Ureter (tissue), 1 donor: ENCODE measurements at places on chromosomes 13 and 19.
A peak's percentile ranks its signal among the peaks of the same experiment; 100 is the strongest.

GRCh38 chr19:2969104-2969504 is 8.3 kb upstream of the TLE6 start:
- peak; percentile 76 for DNase-seq

GRCh38 chr19:8321986-8322637 is 816 bp downstream of the RPS28 start:
- DNase-seq = no peak

GRCh38 chr13:89361909-89362308 is 1690.7 kb downstream of the SLITRK5 start:
- DNase-seq = no peak

DNA sequence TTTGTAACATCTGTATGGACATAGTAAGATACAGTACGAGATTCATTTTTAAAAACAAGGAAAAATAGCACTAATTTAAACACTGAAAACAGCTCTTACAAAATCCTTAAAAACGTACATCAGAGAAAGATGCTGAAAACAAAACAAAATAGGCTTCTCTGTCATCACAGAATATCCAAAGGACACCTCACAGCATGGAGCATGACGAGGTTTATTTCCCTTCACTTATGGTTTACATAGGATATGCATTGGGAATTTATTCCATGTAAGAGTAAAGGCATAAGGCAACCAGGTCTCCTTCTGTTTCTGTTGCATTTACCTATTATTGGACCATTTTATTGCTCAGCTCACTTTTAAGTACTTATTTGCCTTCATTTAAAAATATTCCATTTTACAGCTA is 3.0 kb downstream of the KCTD12 start:
- no peak for DNase-seq

DNA sequence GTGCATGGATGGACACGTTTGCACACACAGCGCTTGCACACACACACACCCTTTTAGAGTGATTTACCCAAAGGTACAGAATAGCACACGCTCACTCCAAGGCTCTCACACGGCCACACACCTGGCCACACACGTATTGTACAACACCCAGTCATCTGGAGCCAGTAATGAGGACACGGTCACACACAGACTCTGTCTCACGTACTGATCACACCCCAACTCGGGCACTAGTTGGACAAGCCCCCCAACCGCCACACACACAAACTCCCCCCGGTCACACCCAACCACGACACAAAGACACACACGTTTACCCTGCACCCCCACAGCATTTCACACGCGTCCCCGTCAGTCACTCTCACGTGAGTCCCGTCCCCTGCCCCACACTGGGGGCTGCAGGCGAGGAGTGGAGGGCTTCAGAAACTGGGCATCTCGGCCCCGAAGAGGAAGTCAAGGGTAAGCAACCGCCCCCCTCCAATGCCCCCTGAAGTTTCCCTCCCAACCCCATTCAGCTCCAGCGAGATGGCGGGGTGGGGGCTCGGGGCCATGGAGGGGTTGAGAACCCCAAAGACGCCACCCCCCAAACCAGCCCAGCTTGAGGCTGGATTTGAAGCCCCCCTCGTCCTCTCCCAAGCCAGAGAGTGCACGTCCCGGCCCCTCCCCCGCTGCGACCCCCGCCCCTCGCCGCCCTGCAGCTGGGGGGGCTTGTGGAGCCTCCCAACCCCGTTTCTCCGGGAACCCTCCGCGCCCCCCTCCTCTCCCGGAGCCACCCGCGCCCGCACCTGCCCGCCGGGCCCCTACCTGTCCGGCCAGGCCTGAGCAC is 599 bp downstream of the OLFM2 start:
- DNase-seq = no peak

GRCh38 chr19:3670796-3671679 is 29.2 kb downstream of the PIP5K1C start:
- DNase-seq = peak; percentile 81

GRCh38 chr13:88124142-88124541 is 453.0 kb downstream of the SLITRK5 start:
- DNase-seq = no peak

DNA sequence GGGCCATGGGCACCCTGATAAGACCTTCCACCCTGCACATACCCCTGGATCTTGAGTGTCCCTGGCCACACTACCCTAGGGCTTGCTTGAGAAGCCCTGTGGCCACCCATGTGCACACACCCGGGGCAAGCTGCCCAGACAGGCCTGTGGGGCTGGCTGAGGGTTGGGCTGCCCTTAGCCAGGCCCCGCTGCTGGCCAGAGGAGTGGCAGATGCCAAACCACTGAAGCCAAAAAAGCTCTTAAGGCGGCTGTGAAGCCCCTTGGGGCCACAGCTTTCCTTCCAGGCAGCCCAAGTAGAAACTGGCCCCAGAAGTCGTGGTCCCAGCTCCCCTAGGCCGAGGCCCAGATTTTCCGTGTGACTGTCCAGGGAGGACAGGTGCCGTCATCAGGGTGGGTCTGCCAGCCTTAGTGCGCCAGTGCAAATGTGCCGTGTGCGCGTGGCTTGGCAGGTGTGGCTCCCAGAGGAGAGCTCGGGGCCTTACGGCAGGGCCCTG is 14.8 kb downstream of the CEBPG start:
- DNase-seq = no peak

GRCh38 chr19:38429055-38429810 is 3.2 kb upstream of the RASGRP4 start:
- no peak for DNase-seq

GRCh38 chr19:48396016-48396823 is 2.8 kb downstream of the GRIN2D start:
- no peak for DNase-seq

- DNase-seq = no peak
Observed at GRCh38 chr19:38726284-38726673, 18.0 kb downstream of the CAPN12 start.
